ENCODE measurements at places on chromosomes 7 and 10.
A peak's percentile ranks its signal among the peaks of the same experiment; 100 is the strongest.

GRCh38 chr7:126959649-126960048 lies 293.1 kb downstream of the GRM8 start:
- no peak for DNase-seq

GRCh38 chr10:4059471-4060138 lies 274.6 kb upstream of the KLF6 start:
- no peak for DNase-seq

DNA sequence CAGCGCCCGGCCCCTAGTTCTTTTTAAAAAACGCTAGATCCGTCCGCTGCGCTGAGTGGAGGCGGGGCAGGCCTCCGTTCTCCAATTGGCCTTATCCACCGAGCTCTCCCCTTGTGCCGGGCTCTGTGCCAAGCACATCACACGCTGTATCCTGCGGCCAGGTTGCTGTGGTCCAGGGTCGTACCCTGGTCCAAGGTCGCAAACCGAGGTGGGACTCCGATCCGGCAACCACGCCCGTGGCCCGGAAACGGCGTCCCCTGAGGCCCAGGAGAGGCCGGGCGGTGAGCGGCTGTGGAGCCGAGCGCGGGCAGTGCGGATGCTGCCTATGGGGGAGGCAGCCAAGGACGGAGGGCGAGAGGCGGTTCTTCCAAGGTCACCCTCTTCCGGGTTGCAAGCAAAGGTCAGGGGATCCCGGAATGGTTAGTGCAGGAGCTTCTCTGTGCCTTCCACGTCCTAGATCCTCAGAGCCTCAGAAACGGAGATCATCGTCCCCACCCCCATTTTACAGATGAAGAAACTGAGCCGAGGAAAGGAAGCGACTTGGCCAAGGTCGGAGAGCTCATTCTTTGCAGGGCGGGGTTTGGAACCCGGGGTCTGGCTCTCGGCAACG lies 72.4 kb upstream of the LRRC4 start:
- DNase-seq, result no peak

DNA sequence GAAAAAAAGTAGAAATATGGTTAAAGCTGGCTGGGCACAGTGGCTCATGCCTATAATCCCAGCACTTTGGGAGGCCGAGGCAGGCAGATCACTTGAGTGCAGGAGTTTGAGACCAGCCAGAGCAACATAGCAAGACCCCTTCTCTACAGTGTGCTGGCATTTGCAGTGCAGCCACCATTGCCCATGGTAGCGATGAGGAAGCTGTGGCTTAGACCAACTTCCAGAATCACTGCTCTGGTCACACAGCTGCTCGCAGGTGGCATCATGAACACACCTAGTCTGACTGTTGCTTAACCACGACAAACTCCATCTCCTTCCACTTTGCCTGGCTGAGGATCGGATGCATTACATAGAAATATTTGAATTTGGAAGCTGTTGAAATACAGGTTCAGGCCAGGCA lies 137.1 kb downstream of the CUX1 start:
- DNase-seq, result no peak

GRCh38 chr7:43619213-43620012 lies 36.5 kb downstream of the STK17A start:
- DNase-seq, result no peak

DNA sequence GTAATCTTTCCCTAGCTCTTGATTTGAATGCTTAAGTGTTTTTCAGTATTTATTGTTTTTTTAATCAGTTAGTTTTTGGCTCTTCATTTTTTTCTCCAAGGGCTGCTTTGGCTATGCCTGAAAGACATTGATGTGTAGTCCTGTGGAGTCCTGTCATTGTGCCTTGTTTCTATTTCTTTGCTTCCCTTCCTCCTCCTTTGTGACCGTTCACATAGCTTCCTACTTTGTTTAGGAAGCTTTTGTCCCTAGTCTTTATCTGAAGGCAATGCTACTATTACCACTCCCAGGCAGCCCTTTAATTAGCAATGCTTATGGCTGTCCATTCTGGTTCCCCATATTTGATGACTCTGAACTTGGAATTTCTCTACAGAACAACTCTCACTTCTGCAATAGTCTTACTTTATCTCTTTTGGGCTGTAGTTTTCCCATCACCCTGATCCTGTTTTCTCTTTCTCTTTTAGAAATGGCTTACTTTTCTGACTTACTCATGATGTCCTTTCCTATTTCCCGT lies 39.9 kb downstream of the ADCYAP1R1 start:
- DNase-seq, result no peak

GRCh38 chr7:139341058-139341775 lies at the start of gene FMC1:
FMC1 (plus strand) TSS chr7:139341337; CDS start chr7:139341385, 48 bp downstream.
- DNase-seq, result peak; percentile 78

GRCh38 chr7:78355834-78356233 lies 557.3 kb downstream of the PHTF2 start:
- no peak for DNase-seq

All from activated CD8-positive, alpha-beta memory T cell treated with anti-CD3 and anti-CD28 coated beads, Interleukin-2, amount 50 U/mL, for 4 hours (primary cell).